Thymus (tissue), 14 donors: ENCODE measurements at places on chromosomes 2 and 18.

GRCh38 chr2:218437969-218438368 is 19.0 kb downstream of the VIL1 start:
- DNase-seq: no peak

- no peak for DNase-seq
These were observed 126.1 kb downstream of the GALNT1 start for GRCh38 chr18:35707674-35708073.

DNA sequence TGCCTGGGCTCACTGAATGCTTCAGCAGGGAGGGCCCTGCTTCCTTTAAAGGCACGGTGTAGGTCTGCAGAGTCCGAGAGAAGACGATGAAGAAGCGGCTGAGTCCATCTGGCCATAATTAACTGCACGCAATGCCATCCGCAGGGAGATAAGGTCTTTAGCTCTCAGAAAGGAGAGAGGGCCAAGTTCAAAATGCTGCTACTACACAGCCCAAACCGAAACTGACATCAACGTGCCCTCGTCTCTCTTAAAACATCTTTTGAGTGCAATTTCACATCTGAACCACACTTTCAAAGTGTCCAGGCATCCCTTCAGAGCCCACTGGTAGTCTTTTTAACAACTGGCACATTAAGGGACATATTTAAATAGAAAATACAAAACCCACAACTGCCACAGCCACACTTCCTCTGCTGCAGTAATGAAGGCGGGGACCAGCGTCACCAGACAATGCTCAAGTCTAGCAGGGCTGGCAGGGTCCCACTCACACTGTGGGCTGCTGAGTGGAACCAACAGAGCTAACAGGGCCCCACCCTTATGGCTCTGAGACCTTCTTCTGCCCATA is 35.8 kb downstream of the ST3GAL5 start:
- DNase-seq: peak; percentile 60

DNA sequence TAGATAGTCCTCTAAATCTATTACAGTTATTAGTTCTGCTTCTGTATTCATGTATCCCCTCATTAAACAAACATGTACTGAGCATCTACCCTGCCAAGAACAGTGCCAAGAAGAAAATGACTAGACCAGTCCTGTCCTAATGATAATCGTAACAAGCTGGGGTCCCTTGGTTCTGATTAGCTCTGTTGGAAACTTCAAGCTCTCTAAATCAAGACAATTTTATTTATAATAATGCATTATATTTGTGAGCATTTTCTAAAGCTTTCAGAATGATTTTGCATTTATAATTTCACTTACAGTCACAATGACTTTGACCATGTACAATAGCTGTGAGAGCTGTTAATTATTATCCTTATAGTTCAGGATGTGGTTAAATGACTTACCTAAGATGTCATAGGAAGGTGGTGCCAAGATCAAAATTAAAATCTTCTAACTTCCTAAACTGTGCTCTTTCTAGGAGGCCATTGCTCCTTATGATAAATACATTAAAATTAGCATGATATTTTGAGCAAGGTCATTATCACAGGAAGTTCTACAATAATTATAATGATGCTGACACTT is 336.5 kb upstream of the SLC39A10 start:
- DNase-seq: no peak

DNA sequence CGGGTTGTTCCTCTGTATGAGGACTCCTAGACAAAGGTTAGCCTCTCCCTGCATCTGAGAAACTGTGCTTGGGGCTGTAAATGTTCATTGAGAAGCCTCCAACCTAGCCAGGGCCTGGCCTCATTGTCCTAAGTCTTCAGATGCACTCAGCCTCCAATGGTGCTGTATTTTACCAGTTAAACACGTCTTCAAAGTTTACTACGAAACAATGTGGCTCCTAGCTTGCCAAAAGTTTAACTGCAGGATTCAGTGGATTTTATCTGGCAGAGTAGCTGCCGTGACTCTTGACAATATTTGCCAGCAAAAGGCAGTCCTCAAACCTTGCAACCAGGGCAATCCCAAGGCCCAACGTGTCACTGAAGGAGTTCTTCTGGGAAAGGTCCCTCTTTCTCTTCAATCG is 1.1 kb downstream of the PID1 start:
- DNase-seq: no peak

DNA sequence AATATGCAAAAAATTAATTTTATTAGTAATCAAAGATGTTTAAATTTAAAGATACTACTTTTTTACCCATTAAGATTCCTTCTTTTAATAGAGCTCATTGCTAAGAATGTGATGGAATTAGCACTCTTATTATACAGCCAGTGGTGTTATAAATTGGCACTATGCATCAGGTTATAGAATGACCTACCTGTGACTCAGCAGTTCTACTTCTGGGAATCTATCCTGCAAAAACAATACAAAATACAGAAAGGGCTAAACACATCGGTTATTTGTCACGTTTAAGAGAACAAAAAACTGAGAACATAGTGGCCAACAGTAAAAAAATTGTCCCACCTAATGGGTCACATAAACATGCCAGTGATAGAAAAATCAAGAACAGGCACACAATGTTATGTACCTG is 9.4 kb upstream of the ADD2 start:
- no peak for DNase-seq

- DNase-seq: no peak
These were observed 101.7 kb upstream of the LGALSL start for GRCh38 chr2:64352292-64352691.

DNA sequence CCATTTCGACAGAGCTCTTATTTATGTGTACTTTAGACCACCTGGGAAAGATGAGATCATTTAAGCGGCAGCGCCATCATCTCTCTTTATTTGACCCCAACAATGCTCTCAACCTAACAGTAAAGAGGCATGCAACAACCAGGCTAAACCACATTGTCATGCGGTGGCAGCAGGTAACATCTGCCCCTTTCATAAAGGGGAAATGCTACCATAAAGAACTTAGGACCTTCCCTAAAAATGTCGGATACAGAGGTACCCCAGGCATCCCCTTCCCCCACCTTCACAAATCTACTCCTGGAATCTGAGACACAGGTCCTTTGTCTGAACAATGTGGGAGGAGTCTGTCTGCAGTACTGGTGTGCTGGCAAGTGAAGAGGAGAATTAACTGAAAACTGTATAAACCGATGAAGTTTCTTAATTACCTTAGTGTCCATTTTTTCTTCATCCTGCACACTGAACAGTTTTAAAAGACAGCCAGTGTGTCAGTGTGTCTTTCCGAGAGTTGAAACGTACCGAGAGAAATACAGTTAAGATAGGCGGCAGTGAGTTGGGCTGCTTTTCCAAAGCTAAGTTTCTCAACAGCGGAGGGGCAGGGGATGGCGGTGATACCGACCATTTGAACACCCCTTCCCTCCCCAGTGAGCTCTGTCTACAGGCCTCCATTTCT is 1.9 kb downstream of the MEX3C start:
- DNase-seq: peak; percentile 63

GRCh38 chr2:128197059-128197458 is 106.1 kb downstream of the UGGT1 start:
- DNase-seq: peak; percentile 34

- DNase-seq: no peak
These were observed 138.2 kb downstream of the ZNF236 start for GRCh38 chr18:76960528-76961035.

- DNase-seq: no peak
These were observed 32.3 kb upstream of the STAT4 start for GRCh38 chr2:191183081-191183480.

DNA sequence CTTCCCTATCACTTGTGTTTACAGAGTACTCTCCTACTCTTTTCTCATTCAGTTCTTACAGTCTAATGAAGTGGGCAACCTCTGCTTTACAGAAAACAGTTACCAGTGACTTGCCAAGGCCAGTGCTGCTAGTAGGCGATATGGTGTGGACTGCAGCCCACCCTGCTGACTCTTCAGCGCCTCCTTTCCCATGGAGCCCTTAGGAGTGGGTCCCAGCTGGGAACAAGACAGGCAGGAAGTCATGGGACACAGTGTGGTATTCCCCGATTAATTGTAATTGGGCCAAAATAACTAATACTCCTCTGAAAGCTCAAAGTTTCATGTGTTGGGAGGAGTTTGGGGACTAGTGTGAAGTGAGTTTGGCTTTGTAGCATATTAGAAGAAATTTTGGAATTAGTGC is 120.1 kb upstream of the EML6 start:
- DNase-seq: no peak

GRCh38 chr2:101151146-101151858 is at the start of gene TBC1D8:
TSS of gene TBC1D8 (minus strand) at chr2:101151382. CDS start at chr2:101151253, 129 bp downstream.
- peak; percentile 32 for DNase-seq

- DNase-seq: no peak
These were observed 753.9 kb upstream of the ZEB2 start for GRCh38 chr2:145273840-145274239.

GRCh38 chr2:17035010-17035409 is 369.4 kb upstream of the CYRIA start:
- no peak for DNase-seq
